Activated CD8-positive, alpha-beta memory T cell treated with anti-CD3 and anti-CD28 coated beads for 24 hours (primary cell): ENCODE measurements at places on chromosomes 1 and 21.

DNA sequence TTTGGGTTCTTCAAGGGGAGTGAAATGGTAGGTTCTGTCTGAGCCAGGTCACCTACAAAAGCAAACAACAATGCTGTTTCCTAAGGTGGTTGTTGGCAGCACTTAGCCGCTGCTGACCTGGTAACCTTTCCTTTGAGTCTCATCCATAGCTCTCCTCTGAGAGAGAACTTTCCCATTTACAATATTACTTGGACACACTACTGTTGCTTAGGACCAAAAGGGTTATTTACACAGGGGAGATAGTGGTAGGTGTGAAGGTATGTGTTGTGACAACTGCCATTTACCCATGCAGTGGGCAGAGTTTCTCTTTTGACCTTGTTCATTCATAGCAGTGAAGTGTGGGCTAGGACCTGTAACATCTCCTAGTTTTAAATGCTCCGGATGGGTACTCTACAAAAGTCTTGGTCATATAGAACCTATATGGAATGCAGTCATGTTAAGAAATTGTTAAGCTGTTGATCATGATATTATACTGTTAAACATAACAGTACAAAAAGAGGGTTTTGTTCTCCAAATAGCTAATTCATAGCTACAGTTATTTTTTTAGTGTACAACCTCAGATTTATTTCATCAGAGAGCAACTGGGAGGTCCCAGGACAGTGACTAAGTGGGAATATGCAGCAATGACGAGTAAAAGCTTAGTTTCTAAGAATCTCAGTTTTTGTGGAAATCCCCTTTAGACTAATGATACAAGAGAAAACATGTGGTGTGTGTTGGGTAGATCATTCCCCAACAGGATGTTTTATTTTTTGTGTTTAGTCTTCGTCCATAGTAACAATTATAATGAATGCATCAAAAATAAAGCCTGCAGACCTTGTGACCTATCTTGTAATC is 219.7 kb downstream of the NFIA start:
- no peak for DNase-seq

GRCh38 chr1:78035121-78035520 is 10.6 kb upstream of the GIPC2 start:
- no peak for DNase-seq

GRCh38 chr1:208271236-208271635 is 27.1 kb upstream of the PLXNA2 start:
- DNase-seq: no peak

GRCh38 chr1:26887125-26887524 is 3.0 kb downstream of the GPN2 start:
- no peak for DNase-seq

GRCh38 chr1:11800756-11801433 is 4.9 kb downstream of the MTHFR start:
- no peak for DNase-seq

GRCh38 chr1:170204121-170204520 is 58.4 kb downstream of the NTMT2 start:
- DNase-seq: no peak

DNA sequence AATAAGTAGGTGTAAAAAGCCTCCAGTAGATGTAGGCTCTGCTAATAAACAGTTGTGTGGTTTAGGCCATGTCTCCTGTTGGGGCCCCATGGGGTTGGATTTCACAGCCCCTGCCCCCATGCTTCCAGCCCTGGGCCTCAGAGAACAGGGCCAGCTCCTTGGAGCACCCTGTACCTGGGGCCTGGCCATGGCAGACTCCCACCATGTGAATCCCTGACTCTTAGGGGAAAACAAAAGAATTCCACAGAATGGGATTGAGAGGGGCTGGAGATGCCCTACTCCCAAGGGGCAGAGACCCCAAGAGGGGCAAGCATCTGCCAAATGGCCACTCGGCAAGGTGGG is 11.5 kb downstream of the LRP8 start:
- no peak for DNase-seq

DNA sequence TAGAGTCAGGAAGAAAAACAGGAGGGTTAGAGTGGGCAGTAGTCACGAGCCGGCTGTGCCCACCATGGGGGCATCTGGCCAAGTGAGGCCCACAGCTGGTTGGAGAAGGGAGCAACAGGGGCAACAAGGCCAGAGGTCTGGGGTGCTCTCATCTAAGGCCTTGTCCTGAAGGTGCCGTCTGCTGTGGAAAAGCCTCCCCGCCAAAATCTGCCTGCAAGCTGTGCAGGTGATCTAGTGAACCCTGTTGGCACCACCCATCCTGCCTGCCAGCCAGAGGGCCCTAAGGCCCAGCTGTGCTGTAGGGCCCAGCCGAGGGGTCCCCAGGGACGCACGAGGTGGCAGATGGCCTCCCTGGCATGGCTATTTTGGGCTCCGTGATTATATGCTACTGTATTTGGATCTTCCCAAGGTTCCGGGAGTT is 51.3 kb downstream of the LGR6 start:
- no peak for DNase-seq

- DNase-seq: no peak
Observed at GRCh38 chr21:42294273-42294880, 20.8 kb downstream of the TFF3 start.

GRCh38 chr1:156399355-156400125 is 30.5 kb downstream of the RHBG start:
- DNase-seq: no peak

GRCh38 chr1:154485910-154486496 is 16.0 kb upstream of the TDRD10 start:
- no peak for DNase-seq

GRCh38 chr1:3745590-3746381 is 6.5 kb upstream of the CCDC27 start:
- DNase-seq: no peak

- DNase-seq: no peak
Observed at GRCh38 chr1:156102633-156103511, 11.6 kb upstream of the LMNA start.

- DNase-seq: no peak
Observed at GRCh38 chr21:37356706-37357105, 9.9 kb upstream of the DYRK1A start.

DNA sequence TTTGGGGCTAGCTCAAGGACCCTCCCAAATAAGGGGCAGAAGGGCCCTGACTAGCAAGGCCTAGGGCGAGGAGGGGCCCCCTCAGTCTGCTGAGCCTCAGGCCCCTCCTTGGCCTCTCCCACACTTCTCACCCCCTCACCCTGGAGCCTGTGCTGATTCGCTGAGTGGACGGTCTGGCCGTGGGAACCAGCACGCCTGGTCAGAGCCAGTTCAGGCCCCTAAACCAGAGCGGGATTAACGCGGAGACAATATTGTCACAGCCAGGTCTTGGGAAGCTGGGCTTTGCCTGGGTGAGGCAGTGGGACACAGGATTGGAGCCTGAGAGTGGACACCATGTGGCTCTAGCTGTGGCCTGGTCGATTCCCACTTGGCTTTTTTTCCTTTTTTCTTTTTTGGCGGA is 4.8 kb upstream of the FBLIM1 start:
- no peak for DNase-seq

- DNase-seq: no peak
Observed at GRCh38 chr1:107776900-107777663, 187.9 kb downstream of the VAV3 start.

GRCh38 chr1:104630567-104631149 is 881.0 kb downstream of the AMY1C start:
- no peak for DNase-seq

DNA sequence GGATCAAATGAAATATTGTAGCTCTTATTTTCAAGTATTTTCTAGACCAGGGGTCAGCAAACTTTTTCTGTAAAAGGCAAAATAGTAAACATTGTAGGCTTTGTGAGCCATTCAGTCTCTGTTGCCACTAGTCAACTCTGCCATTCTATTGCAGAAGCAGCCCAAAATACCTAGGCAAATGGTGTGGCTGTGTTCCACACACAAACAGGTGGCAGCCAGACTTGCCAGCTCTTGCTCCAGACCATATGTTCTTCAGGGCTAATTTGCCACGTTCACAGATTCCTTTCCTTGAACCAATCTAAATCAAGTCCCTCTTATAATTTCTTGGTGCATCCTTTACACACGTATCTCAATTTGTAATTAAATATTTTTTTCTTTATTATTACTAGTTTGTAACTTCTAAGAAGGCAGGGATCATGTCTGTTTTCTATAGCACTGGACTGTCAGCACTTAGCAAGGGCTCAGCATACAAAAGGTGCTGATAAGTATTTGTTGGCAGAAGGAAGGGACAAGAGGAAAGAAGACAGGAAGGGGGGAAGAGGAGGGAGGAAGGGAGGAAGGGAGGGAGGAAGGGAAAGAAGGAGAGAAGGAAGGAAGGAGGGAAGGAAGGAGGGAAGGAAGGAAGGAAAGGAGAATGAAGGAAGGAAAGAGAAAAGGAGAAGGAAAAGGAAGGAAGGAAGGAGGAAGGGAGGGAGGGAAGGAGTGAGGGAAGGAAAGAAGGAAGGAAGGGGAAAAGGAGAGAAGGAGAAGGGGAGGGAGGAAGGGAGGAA is 106.5 kb upstream of the EDEM3 start:
- no peak for DNase-seq

GRCh38 chr1:93154898-93155297 is 25.3 kb downstream of the TMED5 start:
- DNase-seq: no peak

DNA sequence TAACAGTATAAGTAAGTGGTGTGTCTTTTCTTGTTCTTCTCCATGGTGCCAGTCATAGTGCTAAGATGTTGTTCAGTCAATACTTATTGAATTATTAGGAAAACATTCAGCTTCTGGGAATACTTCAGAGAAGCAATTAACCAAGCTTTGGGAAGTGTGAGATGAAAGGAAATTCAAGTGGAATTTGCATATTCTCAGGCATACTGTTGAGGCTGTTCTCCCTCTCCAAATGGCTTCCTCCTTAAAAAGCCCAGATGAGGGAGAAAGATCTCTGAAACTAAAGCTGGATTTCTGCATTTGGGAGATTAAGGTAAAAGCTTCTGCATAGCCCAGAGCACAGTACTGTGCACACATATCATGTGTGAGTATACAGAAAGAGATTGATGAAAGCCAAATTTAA is 73.4 kb downstream of the MACF1 start:
- no peak for DNase-seq
